KBM-7 (cell line): ENCODE measurements at places on chromosomes 16 and 17.
A peak's percentile ranks its signal among the peaks of the same experiment; 100 is the strongest.

- DNase-seq, result no peak
These were observed 12.9 kb upstream of the ZKSCAN2 start for GRCh38 chr16:25270577-25270976.

- DNase-seq, result no peak
These were observed 15.2 kb downstream of the CLTC start for GRCh38 chr17:59634632-59635541.

- peak; percentile 63 for DNase-seq
These were observed 3.3 kb downstream of the CFAP20 start for GRCh38 chr16:58125781-58126335.

- DNase-seq, result no peak
These were observed 10.6 kb downstream of the CDH16 start for GRCh38 chr16:66908116-66908515.

DNA sequence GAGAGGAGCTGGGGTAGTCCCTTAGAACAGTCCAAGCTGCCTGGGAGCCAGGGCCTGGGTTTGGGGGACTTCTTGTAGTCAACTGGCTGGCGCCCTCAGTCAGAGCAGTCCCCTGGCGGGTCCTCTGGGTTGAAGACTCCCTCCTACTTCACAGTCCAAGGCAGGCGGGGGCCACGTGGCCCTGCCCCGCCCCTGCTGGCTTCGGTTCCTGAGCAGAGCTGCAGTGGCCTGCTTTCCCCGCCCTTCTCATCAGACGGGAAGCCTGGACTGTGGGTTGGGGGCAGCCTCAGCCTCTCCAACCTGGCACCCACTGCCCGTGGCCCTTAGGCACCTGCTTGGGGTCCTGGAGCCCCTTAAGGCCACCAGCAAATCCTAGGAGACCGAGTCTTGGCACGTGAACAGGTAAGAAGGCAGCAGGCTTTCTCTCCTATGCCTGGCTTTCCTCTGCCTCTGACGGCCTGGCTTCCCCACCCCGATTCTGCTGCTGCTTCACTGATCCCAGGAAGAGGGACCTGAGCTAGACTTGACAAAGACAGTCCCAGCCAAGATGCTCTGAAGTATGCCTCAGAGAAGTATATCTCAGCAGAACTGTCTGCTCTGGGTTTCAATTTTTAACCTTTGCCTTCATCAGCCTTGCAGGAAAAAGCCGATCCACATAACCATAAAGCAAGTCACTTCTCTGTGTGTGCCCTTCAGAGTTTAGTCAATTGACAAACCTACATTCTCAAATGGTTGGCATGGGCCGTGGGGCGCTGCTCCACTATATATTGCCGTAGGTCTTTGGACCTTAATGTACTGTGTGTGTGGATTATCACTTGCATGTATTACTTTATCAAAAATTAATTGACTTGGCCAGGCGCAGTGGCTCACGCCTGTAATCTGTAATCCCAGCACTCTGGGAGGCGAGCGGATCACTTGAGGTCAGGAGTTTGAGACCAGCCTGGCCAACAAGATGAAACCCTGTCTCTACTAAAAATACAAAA, 56.3 kb downstream of the SF3B3 start:
- DNase-seq, result no peak

DNA sequence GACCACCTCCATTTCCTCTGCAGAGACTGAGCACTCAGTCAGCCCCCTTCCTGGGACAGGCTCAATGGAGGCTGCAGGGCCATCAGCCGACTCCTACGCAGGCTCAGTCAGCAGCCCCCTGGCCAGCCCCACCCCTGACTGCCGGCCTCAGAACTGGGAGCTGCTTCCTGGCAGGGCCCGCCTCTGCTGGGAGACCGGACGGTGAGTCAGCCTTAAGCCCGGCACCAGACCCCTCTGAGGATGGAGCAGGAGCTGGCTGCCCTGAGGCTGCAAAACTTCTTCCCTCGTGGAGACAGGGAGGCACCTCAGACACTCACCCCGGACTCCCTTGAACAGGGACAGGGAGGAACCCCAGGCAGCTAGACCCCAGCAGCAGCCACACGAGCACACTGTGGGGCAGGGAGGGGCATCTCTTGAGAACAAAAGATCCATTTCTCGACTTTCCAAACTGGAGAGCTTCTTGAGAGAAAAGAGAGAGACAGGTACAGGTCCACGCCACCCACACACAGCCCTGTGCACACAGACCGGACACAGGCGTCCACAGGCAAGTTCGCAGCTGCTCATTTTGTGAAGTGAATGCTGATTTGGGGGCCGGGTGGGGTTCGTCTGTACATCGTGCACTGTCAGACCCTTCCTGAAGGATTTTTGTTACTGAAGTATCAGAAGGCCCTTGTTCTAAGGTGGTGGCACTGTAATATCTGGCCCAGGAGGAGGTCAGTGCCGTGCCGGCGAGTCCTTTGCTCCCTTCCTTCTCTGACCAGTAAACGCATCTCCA, 1.3 kb upstream of the TUBB3 start:
- DNase-seq, result peak; percentile 58
